ENCODE measurements at places on chromosomes 7 and 10.

- DNase-seq = no peak
Observed at GRCh38 chr7:16702441-16702840, 51.1 kb upstream of the TSPAN13 start.

- no peak for DNase-seq
Observed at GRCh38 chr10:54094321-54094720, 706.7 kb downstream of the PCDH15 start.

DNA sequence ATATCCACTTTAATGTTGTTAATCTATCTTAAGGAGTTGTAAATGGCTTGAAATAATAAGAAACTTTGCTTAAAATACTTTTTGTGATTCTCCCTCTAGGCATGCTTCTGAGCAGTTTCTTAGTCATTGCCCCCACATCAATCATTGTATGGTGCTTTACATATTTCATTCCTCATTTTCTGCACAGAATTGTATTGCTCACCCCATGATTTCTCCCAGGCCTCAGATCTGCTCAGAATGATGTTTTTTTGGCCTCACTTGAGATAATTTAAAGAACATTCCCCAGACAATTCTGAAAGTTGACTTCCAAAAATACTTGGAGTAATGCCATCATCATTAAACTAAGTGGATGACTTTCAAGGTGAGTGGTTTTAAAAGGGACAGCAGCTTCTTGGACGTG, 82.1 kb upstream of the PRPS1L1 start:
- no peak for DNase-seq

DNA sequence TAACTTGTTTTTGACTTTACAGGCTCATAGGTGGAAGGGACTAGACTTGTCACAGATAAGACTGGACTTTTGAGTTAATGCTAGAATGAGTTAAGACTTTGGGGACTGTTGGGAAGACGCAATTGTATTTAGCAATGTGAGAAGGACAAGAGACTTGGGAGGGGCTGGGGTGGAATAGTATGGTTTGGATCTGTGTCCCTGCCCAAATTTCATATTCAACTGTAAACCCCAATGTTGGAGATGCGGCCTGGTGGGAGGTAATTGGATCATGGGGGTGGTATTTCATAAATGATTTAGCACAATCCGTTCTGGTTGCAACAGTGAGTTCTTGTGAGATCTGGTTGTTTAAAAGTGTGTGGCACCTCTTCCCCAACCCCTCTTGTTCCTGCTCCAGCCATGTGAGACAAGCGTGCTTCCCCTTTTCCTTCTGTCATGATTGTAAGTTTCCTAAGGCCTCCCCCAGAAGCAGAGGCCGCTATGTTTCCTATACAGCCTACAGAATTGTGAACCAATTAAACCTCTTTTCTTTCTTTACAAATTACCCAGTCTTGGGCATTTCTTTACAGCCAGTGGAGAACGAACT, 22.6 kb downstream of the RNF216 start:
- DNase-seq = no peak

GRCh38 chr10:6778992-6779701, 199.1 kb upstream of the PRKCQ start:
- no peak for DNase-seq

DNA sequence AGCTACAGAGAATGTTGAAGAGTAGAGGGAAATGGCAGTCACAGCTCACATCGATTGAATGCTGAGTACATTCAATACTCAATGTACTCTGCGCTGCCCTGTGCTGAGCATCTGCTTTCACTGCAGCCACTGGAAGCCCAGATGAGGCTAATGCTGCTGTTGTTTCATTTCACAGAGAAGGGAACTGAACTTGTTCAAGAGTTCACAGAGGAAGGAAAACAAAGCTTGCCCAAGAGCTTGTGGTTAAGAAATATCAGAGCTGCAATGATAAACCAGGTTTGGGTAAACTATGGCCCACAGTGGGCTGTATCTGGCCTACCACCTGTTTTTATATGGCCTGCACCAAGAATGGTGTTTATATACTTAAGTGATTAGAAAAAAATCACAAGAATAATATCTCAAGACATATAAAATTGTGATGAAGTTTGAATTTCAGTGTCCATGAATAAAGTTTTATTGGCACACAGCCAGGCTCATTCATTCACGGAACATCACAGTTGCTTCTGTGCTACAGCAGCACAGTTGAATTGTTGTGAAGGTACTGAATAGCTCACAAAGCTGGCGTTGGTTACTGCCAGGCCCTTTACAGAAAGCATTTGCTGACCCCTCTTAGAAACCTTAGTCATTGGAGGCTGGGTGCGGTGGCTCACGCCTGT, 64.1 kb downstream of the CFAP58 start:
- DNase-seq = no peak

- no peak for DNase-seq
Observed at GRCh38 chr10:125162120-125162931, 2.0 kb upstream of the CTBP2 start.

GRCh38 chr10:98242823-98243222, 25.2 kb downstream of the LOXL4 start:
- no peak for DNase-seq

GRCh38 chr7:35747611-35748010, 52.7 kb upstream of the HERPUD2 start:
- no peak for DNase-seq

DNA sequence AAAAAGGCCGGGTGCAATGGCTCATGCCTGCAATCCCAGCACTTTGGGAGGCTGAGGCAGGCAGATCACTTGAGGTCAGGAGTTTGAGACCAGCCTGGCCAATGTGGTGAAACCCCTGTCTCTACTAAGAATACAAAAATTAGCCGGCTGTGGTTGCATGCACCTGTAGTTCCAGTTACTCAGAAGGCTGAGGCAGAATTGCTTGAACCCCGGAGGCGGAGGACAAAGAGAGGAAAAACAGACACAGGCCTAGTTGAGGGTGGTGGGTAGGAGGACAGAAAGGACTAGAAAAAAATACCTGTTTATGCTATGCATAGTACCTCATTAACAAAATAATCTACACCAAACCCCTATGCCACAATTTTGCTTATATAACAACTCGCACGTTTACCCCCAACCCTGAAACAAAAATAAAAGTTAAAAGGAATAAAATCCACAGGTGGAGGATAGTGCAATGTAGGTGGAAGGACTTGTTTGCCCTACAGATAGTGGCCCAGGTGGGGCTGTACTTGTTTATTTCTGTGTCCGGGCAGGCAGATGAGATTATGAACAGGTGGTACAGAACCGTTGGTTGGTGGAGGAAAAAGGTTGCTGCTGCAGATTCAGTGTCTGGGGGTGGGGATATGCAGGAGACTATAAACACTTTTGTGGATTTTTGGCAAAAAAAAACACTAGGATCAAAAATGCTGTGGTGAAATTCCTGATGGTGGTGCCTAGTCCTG, 5.1 kb downstream of the ZNF680 start:
- DNase-seq = no peak

GRCh38 chr7:126079151-126079550, 1149.5 kb upstream of the POT1 start:
- DNase-seq = no peak

DNA sequence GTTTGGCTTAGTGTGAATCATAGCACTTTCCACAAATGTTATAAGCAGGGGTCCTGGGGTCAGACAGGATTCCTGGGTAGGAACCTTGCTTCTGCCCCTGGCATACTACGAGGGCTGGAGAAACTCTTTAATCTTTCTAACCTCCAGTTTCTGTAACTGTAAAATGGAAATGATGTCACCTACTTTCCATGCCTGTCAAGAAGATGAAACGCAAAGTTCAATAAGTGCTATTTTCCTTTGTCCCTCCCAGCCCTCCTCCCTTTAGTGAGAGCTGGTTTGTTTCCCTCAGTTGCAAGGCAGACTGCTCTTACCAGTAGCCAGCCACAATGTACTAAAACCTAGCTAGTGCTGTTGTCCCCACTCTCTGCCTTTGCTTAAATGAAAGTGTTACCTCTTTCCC, 117.1 kb upstream of the HPS1 start:
- no peak for DNase-seq

GRCh38 chr7:108455551-108455997, 662 bp downstream of the NRCAM start:
- DNase-seq = no peak

DNA sequence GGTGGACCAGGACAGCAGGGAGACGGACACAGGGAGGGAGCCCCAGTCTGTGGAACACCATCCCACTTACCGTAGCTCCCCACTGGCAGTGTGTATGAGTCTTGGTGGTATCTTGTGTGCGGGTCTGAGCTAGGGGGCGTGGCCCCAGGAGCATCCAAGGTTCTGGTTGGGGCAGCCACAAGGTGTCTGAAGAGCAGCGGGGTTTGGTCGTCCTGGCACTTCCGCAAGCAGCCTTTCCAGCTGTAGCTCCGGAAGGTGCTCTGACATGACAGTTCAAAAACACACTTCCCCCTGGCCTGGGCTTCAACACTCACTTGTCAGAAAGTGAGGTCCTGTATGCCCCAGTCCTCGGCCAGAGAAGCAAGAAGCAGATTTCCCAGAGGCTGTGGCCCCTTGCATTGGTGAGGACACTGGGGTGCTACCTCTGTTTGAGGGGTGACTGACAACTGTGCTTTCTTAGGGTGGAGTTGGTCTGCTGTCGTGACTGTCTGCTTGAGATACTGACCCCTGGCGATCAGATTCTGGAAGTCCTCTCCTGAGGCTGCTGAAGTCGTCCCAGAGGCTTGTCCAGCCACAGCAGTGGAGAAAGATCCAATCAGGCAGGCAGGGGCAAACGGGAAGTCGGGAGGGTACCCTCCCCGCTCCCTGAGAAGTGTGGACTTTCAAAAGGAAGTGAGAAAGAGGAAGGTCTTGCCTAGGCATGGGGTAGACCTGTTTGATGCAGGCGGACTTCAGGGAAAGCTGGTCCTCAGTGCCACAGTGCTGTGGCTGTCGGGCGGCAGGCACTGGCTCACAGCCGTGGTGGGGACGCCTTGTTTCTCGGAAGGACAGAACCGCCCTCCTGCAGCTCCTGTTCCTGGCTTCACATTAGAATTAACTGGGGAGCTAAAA, 51.4 kb upstream of the PFKFB3 start:
- DNase-seq = no peak

DNA sequence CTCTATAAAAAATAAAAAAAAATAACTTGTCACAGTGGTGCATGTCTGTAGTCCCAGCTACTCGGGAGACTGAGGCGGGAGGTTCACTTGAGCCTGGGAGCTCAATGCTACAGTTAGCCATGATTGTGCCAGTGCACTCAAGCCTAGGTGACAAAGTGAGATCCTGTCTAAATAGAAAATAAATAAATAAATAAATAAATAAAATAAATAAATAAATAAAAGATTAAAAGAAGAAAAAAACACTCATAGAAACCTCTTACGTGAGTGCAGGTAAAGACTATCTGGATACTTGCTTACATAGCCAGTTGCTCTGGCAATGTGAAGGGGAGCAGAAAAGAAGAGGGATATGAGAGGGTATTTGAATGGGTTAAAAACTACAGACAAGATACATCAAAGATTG, 242.5 kb upstream of the PCDH15 start:
- DNase-seq = no peak

- DNase-seq = no peak
Observed at GRCh38 chr10:70982443-70982842, 94.1 kb upstream of the PCBD1 start.

- DNase-seq = no peak
Observed at GRCh38 chr10:42963312-42963711, 113.6 kb upstream of the RET start.

GRCh38 chr7:107446531-107446930, 23.3 kb upstream of the GPR22 start:
- no peak for DNase-seq

GRCh38 chr10:31836569-31837406, 91.8 kb downstream of the ARHGAP12 start:
- no peak for DNase-seq

- no peak for DNase-seq
Observed at GRCh38 chr7:69775231-69775771, 177.0 kb downstream of the AUTS2 start.
